Mesenteric fat pad (tissue), 1 donor: ENCODE measurements at places on chromosomes 11 and 22. TPM values are rescaled to one million over a fixed set of nuclear protein-coding genes. Genes with fewer than 3 reads are reported as not detected.

DNA sequence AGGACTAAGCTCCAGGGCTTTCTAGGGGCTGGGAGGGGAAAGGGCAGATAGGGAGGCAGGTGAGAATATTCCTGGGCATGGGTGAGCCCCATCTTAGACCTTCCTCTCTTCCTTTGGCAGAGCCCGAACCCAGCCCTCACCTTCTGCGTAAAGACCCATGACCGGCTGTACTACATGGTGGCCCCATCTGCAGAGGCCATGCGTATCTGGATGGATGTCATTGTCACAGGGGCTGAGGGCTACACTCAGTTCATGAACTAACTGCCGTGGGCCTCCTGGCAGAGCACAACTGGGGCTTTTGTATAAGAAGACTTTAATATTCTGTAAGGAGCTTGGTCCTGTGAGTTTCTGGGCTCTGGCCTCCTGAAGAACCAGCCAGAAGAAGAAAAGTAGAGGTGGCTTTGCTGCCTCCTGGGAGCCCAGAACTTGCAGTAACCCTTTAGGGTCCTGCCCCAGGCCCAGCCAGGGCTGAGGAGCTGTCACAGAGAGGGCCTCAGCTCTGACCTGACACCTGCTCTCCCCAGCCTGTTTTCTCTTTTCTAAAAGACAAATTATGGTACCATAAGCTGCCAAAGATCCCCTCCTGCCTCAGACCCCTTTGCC lies 22.8 kb downstream of the TREH start:
- DNase-seq: no peak

Gene CTSW
- total RNA-seq: 1.3 TPM

Gene ZNF280B
- 1.1 TPM for total RNA-seq

Gene MS4A14
- 3.6 TPM for total RNA-seq

Gene CHORDC1
- total RNA-seq: 35.3 TPM
